Activated CD4-positive, alpha-beta T cell treated with anti-CD3 and anti-CD28 coated beads, Interleukin-2, amount 10 ng/mL, durations not matched to agents 7 days and 5 days (primary cell): ENCODE measurements at places on chromosomes 12 and 14.

DNA sequence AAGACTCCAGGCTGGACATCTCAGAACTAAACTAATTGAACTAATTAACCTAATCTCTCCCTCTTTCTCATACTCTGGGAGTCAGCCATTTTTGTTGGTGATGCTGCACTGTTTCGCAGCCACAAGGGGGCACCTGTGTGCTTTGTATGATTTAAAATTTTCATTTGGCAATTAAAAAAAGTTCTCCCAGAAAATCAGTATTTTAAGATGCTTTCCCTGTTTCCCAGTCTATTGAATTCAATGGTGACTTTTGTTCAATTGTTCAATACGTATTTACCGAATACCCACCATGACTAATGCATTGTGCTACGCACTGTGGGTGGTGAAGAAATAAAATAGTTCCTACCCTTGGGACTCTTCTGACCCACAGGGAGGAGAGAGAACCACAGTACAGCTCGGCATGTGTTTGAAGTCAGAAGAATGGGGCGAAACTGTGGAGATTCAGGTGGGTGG lies 63.7 kb downstream of the ZNF664 start:
- DNase-seq: peak; percentile 39

DNA sequence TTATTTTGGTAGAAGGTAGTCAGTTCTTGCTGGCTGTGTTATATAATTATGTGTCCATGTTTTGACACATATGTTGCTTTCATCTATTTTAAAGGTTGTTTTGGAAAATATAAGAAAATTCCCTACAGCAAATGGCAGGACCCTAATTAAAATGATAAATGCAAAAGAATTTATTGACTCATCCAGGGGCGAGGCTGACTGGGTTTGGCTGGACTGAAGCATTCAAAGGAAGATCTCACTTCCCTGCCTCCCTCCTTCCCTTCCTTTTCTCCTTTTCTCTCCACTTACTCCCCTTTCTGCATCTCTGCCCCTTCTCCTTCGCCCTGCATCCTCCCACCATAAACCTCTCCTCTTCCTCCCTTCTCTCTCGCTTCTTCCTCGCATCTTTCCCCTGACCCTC lies 129.6 kb downstream of the SNAPC1 start:
- DNase-seq: no peak

DNA sequence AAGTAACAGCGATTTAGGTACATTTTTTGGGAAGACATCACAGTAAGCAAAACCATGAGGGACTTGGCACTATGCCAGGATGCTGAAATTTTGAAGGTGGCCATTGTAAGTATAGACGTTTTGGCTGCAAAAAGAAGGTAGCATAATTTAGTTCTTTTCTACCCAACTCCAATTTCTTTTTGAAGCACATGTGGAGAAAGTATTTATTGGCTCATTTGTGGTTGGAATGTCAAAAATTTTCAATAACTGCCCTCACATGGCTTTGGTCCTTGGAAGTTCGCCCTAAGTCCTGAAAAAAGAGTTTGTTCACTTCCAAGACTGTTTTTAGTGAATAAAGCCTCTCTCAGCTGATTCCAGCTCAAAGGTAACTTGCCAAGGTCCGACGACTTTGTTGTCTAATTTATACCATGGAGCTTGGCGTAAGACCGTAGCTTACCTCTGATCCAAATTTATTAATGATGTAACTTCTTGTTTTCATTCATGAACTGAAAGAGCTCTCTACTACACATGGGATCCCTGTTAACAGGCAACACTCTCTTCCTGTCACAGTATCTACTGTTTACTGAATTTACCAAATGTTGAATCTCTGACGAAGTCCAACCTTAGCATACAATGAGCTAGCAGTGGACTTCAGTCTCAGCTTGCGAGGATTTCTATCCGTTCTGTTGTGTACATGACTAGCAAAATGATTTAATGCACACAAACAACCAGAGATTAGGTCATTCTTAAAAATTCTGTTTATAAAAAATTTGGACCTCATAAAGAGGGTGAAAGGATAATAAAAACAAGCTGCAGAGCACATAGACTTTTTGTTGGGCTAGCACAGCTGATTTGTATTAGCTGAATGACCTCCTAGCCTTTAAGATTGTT lies 49.0 kb downstream of the MSRB3 start:
- DNase-seq: no peak

- no peak for DNase-seq
These were observed 36.4 kb downstream of the EPS8 start for GRCh38 chr12:15752785-15753184.

DNA sequence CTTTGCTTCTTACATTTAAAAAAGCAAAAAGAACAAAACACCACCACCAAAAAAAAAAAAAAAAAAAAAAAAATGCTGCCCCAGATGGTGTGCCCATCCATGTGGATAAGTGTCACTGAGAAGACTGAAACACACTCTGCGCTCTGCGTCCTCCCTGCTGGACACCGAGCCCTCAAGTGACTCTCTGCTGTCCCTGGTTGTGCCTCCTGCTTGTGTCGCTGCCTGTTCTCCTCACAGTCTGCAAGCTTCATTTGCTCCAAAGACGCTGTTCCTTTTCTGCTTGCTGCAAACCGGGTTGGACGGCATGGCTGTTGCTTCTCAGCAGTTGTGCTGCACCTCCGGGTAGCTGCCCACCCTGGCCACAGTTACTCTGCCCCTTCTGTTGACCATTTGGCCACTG lies 276.2 kb upstream of the ATP2B1 start:
- no peak for DNase-seq
